ENCODE measurements at places on chromosomes 5 and 9.

GRCh38 chr9:4859035-4859434 is 66.3 kb downstream of the RCL1 start:
- no peak for DNase-seq

GRCh38 chr9:2125906-2126305 is 110.8 kb downstream of the SMARCA2 start:
- no peak for DNase-seq

- DNase-seq, result no peak
Observed at GRCh38 chr5:179113945-179114641, 53.9 kb downstream of the ZNF354C start.

GRCh38 chr9:70491426-70492318 is 77.2 kb upstream of the KLF9 start:
- DNase-seq, result no peak

- no peak for DNase-seq
Observed at GRCh38 chr9:137030006-137030405, 1.9 kb downstream of the FUT7 start.

- no peak for DNase-seq
Observed at GRCh38 chr5:180345781-180346180, 7.4 kb downstream of the GFPT2 start.

DNA sequence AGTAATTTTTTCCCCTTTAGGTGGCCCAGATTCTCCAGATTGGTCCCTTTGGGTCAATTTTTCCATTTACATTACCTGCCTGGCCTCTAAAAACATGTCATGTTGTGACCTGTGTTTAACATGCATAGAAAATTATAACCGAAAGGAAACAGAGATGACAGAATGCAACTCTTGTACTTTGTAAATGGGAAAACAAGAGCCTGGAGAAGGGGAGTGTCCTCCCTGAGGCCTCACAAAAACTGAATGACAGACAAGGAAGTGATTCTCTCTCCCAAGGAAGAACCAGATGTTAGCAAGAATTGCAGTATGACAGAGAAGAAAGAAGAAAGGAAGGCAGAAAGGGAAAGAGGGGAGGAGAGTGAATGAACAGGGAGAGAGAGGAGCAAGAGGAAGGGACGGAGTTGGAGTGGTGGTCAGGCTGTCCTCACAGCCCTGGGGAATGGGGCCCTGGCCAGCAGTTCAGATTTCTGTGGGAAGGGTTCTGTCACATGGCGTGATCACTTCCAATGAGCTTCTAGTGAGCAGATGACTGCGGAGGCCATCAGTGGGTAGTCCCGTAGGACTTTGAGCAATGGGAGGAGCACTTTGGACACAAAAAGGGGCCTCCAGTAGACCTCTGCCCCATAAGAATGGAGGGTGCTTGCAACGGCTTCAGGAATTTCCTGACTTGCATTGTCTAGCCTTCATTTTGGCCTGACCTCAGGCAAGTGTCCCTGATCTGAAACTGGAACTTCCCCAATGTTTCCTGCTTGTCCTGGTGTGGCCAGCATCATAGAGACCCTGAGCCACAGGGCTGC is 31.6 kb downstream of the ABLIM3 start:
- no peak for DNase-seq
